Activated CD4-positive, alpha-beta T cell treated with anti-CD3 and anti-CD28 coated beads for 36 hours (primary cell): ENCODE measurements at places on chromosomes 13 and 19.

GRCh38 chr13:110217085-110217484, 89.9 kb downstream of the COL4A1 start:
- no peak for DNase-seq

- DNase-seq, result no peak
Measured at GRCh38 chr13:69959046-69959445, 148.6 kb upstream of the ATXN8OS start.

- DNase-seq, result no peak
Measured at GRCh38 chr13:106514928-106515634, 20.4 kb downstream of the EFNB2 start.

GRCh38 chr19:2329149-2329478, 630 bp downstream of the SPPL2B start:
- no peak for DNase-seq

GRCh38 chr19:21483589-21484170, 21.7 kb upstream of the ZNF429 start:
- peak; percentile 81 for DNase-seq

DNA sequence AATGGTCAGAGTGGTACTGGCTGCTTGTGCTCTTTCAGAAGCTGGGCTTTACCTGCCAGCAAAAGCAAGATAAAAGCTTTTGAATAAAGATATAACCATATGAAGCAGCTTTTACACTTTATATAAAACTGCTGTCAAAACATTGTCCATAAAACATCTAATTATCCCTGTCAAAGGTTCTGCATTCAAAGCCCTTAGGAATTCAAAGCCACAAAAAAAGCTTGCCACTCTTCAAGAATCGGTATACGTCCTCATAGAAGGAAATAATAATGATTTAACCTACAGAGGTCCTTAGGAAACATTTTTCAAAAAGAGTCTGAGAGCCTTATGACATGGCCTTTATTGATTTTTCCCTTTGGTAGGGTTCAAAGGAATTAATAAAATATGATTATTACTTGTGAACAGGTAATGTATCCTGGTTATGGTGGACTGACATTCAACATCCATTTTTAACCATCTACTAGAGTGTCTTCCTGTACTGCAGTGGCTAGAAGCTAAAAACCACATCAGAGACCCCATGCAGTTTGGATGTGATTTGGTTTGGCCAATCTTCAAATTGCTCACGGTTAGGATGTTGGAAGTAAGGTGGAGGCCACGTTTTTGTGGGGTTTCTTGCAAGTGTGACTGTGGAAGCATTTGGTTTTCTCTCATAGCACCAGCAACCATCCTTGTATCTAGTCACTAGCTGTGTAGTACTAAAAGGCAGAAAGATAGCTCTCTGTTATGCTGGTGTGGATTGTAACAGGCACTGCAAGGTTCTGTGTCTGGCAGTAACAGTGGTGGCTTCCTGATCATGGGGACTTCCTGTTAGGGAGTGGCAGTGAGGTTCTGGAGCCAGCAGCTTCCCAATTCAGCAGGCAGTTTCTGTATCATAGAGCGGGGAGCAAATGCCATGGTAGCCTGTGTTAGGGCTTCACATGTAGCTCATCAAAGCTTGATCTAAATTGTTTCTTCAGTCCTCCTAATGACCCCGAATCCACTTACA, 441.5 kb downstream of the DIAPH3 start:
- DNase-seq, result no peak

GRCh38 chr13:48112896-48113755, 18.2 kb upstream of the MED4 start:
- DNase-seq, result no peak

DNA sequence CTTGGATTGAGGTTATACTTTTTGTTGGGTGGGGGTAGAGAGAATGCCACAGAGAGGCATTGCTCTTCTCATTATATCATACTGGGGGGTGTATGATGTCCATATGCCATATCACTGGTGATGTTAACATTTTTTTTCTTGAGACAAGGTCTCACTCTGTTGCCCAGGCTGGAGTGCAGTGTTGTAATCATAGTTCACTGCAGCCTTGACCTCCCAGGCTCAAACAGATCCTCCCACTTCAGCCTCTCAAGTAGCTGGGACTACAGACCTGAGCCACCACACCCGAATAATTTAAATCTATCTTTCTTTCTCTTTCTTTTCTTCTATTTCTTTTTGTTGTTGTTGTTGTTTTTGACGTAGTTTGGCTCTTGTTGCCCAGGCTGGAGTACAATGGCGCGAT, 4.9 kb upstream of the SNRNP70 start:
- no peak for DNase-seq

- DNase-seq, result no peak
Measured at GRCh38 chr13:21894091-21894490, 223.2 kb downstream of the FGF9 start.

GRCh38 chr13:101846701-101847100, 394.2 kb downstream of the ITGBL1 start:
- no peak for DNase-seq

DNA sequence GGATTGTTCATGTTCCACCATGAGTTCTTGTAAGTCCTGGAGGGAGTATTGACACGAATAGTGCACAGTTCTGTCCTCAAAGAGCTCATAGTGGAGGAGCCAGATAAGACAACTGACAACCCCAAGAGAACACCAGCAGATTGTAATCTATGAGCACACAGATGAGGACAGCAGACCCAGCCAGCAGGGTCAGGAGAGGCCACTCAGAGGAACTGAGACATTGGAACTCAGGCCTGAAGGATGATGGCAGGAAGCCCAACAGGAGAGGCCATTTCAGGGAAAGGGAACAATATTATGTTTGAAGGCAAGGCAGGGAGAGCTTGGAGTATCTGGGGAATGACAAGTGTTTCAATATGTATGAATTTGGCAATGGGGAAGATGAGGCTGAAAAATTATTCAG, 63.7 kb upstream of the IPO5 start:
- no peak for DNase-seq
